ENCODE measurements at places on chromosomes 12 and 14. TPM values are rescaled to one million over a fixed set of nuclear protein-coding genes. Genes with fewer than 3 reads are reported as not detected.

Gene RNASE7
- not detected for total RNA-seq

GRCh38 chr12:117845271-117845904 lies 123.4 kb downstream of the KSR2 start:
- no peaks in the 10 kb centered on the region for H3K27me3 ChIP-seq
- H3K4me1 ChIP-seq = no peaks in the 10 kb centered on the region
- H3K36me3 ChIP-seq = no peaks in the 10 kb centered on the region
- DNase-seq = no peak
- H3K27ac ChIP-seq = no peak overlapping the region

DNA sequence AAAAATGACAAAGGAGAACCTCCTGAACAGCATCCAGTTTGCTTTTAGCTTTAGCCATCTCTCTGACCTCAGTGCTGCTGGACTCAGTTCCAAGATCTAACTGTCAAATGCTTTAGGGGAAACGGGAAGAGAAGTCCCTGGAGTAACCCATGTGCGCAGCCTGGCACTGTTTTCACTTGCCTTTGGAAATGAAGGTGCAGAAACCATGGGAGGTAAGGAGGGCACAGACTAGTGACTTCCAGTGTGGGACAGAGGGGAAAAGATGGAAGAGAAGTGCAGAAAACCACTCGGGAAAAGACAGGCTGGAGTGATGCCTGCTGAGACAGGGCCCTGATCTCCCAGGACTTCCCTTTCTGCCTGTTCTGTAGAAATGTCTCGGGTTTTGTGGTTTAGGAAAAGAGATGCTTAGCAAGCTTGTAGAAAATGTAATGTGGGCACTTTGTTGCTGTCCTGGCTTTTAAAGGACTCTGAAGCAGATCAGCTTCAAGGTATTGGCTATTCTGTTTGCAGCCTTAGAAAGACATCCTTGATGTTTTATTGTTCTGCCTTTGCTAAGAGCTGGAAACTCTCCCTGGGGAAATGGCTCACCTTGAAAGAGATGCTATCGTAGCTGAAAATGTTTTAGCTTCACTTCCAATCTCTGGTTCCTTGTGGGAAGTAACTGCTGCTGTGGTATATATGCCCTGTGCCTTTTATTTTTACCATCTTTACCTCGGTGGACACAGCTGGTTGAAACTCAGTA lies 124.6 kb upstream of the HIF1A start:
- no peak overlapping the region for H3K4me3 ChIP-seq
- H3K27ac ChIP-seq = peak overlapping the region; percentile 64
- no peak for DNase-seq
- H3K27me3 ChIP-seq = no peaks in the 10 kb centered on the region
- no peaks in the 10 kb centered on the region for H3K36me3 ChIP-seq

DNA sequence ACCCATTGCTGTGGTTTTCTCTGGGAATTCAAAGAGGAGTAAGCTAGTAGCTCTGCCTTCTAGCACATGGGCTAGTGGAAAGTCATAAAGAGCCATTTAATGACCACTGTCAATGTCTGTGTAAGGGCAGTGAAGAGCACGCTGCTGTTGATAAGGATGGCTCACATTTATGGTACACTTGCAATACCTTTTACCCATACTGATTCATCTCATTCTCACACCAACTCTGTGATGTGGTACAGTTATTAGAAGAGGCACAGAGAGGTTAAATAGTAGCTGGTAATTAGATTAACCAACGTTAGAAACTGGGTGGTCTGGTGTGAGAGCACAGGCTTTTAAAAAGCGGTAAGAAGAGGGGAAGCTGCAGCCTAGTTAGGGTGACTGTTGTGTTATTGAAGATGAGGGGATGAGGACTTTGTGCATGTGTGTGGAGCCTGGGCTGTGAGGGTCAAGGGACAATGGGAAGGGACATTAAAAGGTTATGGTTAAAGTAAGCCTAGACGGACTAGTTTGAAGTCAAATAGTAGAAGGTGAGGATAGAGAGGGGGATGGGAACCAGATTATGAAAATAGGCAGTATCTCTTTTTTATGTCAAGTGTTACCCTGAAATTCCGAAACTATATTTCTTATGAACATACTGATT lies 25.2 kb downstream of the RASSF3 start:
- no peak overlapping the region for H3K27ac ChIP-seq
- H3K36me3 ChIP-seq = 0 out of 2 replicates have a peak, but pooled peaks cover 1% of the 10 kb centered on the region
- H3K27me3 ChIP-seq = no peaks in the 10 kb centered on the region
- peaks cover 63% of the 10 kb centered on the region for H3K4me1 ChIP-seq

GRCh38 chr14:73739174-73739898 lies 25.2 kb upstream of the PNMA1 start:
- no peak for DNase-seq
- no peaks in the 10 kb centered on the region for H3K27me3 ChIP-seq
- no peak overlapping the region for H3K4me3 ChIP-seq
